RWPE1 (cell line): ENCODE measurements at places on chromosomes 1 and 21.

DNA sequence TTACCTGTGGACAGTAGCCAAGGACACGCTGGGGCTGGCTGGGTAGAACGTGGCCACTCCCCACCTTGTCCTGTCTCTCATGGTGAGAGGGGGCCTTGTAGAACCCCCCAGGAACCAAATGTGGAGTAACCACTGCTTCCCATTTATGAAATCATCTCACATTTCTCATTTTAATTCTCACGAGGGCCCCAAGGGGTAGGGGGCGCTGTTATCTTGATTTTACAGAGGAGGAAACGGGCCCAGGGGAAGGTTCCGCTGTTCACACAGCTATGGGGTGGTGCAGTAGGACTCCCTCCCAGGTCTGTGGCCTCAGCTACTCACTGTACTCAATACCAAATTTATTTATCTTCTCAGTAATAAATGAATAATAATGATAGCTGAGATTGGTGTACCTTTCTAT is 5.5 kb downstream of the SMPDL3B start:
- no peak for DNase-seq

GRCh38 chr1:54723985-54724384 is 8.3 kb downstream of the TTC4 start:
- no peak for DNase-seq

- no peak for DNase-seq
Observed at GRCh38 chr1:94651076-94651475, 109.5 kb upstream of the F3 start.

DNA sequence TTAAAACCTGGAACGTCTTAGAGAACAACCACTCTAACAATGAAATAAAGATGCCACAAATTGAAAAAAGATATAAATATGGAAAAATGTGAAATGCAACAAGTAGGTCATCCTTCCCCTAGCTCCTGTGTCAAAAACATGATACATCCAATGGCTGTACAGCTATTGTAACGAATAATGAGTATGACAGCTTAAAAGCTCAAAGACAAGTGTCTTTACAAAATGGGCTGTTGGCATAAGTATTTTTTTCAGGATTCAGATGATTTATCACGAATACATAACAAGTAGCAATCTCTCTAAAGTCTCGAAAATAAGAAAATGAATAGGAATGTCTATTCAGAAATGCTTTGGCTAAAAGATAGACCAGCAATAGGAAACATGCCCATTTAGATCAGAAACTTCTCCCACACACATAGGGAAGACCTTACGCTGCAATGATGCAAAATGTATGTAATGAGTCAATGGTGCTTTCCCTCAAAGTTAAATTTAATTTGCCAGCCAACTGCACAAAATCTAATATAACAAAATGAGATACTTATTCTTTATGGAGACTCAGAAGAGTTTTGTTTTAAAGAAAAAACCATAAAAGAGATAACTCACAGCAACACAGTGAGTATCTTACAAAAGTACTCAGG is 8.3 kb downstream of the TGFBR3 start:
- DNase-seq = no peak

DNA sequence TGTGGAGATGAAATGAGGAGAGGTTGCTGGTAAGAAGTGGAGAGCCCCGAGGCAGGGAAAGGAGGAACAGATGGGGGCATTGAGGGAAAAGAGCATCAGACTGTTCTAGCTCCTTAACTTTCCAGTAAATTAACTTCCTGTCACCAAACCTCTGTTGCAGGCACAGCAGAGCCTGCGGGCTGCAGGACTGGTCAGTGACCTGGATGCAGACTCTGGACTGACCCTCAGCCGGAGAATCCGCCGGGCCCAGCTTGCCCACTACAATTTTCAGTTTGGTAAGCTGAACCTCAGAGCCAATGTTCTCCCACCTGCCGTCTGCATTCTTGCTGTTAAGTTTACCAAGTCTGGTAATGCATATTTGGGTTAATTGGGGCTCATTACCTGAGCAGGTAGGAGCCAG is 2.5 kb upstream of the ECM1 start:
- DNase-seq = no peak

DNA sequence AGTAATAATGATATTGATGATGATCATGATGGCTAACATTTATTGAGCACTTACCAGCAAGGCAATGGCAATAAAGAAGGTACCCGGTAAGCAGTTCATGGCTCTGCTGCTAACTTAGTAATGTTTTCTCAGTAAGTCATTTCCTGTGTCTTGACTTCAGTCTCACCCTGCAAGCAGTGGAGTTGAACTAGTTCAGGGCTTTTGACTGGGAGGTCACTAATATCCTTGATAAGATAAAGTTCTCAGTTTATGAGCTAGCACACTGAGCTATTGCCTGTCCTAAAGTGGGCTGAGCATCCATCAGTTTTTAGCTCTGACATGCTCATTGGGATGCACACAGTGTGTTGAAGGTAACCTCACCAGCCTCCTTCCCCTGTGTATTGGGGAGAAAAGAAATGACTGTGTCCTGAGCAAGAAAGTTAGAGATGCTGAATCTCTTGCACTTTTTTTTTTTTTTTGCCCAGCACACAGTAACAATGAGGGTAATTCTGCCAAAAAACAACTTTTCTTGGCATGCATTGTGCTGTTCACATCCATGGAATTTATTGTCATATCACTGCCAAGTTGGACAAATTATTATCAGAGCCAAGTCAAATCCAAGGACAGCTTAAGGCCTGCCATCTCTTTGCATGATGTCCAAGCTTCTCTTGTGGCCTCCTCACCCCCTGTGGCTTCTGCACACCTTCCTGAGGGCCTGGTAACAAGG is 55.5 kb upstream of the GADD45A start:
- DNase-seq = no peak

GRCh38 chr1:157348538-157349480 is 203.5 kb downstream of the FCRL5 start:
- DNase-seq = no peak

GRCh38 chr1:151813271-151813977 is 8.2 kb upstream of the LINGO4 start:
- DNase-seq = no peak

DNA sequence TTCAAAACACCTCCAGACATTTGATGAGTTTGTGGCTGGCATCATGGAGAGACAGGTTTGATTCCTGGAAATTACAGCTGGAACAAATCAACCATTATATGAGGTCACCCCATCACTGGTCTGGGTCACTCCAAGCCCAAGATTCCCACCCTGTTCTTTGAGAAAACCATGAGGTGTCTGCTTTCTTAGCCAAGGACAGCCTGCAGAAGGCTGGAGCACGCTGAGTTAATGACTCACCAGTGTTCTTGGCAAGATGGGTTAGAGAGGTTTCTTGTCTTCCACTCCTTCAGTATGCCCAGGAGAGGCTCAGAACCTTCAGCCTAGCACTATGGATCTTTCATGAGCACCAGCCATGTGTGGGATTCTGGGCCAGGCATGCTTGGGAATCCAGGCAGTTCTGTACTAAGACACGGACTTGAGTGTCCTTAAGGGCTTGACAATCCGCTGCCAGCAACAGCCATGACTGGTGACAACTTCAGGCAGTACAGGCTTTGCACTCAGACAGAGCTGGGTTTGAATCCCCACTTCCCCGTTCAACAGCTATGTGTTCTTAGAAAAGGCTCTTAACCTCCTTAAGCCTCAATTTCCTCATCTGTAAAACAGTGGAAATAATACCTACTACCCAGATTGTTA is 43.9 kb downstream of the GRHL3 start:
- DNase-seq = peak; percentile 81

DNA sequence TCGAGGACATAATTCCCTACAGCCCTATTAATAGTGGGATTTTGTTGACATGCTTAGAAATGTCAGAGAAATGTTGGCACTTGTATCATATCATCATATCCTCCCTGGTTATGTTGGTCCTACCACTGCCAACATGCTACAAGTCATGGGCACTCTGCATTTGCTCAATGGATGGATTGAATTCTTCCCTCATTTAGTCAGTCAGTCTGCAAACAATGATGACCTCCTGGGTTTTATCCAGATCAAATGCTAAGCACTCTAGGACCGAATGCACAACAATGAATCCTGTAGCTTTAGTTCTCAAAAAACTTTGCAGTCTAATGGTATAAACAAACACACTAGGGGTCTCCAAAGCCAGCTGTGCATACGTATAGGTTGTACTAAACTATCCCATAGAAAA is 357.2 kb upstream of the DPYD start:
- no peak for DNase-seq

GRCh38 chr1:16967095-16967575 is 13.3 kb downstream of the MFAP2 start:
- no peak for DNase-seq

GRCh38 chr1:247906504-247907047 is 11.2 kb downstream of the OR2W3 start:
- peak; percentile 81 for DNase-seq

- no peak for DNase-seq
Observed at GRCh38 chr1:2567083-2567679, 11.0 kb downstream of the TNFRSF14 start.

GRCh38 chr1:79161077-79161476 is 154.5 kb upstream of the ADGRL4 start:
- DNase-seq = peak; percentile 2

DNA sequence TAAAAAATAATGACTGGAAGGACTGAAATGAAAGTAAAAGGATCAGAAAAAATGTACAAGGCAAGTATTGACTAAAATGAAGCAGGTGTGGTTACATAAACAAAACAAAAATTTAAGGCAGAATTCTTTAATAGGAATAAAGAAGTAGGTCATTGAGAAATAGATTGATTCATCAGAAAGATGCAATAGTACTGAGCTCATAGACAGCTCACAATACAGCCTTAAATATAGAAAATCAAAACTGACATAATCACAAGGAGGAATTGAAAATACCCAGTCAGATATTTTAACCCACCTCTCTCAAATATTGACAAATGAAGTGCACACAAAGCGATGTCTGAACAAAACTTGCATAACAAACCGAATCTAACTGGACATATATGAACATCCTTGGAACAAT is 366.8 kb upstream of the DPYD start:
- DNase-seq = no peak

DNA sequence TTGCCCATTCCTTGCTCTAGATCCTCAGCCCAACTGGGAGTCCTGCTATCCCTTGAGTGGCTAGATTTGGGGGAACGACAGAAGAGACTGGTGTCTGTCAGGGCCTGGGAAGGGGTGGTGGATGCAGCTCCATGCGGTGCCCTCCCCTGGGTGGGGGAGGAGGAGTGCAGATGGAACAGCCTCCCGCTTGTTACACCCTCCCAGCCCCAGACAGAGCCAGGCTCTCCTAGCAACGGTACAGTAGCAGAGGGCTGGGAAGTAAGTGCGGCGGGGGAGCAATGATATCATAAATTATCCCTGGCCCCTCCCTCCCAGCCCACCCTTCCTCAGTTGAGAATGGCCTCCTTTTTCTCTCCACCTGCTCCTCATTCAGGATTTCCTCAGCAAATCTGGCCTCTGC is 37.2 kb downstream of the RHBG start:
- DNase-seq = no peak

- DNase-seq = no peak
Observed at GRCh38 chr1:32806910-32807523, 10.1 kb downstream of the YARS1 start.

DNA sequence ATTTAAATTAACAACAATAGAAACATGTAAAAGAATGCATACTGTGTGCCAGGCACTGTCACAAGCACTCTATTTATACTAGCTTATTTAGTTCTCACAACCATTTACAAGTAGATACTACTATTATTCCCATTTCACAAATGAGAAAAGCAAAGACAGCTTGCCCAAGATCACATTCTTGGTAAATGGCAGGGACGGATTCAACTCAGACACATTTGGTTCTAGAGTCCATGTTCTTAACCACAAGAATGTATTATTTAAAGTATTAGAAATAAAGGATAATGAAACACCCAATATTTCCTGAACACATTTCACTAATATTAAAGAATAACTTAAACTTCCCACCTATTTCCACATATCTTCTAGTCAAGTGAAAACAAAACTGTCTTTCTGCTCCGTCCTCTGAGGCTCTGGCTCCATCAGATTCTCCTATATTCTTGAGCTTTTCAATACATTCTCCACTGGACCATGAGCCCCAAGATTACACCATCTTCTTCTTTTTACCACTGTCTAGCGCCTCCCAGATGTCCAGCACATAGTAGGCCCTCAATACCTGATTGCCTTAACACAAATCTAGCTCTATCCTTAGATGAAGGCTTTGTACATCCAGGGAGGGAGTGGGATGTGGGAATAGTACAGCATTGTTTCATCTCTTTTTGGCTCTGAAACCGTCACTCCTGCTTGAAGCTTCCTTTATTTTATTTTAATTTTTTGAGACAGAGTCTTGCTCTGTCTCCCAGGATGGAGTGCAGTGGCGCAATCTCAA is 29.3 kb downstream of the SOD1 start:
- no peak for DNase-seq

DNA sequence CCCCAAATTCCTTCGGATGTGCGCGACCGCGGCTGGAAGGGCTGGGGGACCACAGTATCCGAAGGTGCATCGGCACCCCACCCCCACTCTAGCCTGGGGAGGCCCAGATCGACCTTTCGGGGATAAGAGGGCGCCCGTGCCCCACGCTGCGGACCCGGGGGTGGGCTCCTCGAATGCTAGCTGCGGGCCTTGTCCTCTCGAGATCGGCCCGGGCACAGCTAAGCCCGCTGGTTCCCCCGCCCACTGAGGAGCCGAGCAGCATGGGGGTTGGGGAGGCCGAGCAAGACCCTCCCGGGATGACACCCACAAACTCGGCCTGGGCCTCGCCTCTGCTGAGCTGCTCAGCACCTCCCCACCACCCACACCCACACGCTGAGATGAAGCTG is 653 bp upstream of the IFFO2 start:
- DNase-seq = no peak

DNA sequence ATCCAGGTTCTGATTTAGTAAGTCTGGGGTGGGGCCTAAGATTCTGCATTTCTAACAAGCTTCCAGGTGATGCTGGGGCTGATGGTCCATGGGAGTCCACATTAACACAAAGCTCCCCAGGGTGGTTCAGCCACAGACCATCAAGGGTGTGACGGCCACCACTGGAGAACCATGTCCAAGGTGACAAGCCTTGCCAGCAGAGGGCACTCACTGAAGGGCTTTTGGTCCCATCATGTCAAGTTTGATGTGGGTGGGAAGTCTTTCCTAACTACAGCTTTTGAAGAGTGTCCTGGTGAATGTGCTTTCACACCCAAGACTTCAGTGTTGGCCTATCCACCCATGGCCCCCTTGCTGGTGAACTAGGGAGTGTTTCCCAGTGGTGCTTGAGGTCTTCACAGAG is 67.1 kb downstream of the UBE2T start:
- no peak for DNase-seq

DNA sequence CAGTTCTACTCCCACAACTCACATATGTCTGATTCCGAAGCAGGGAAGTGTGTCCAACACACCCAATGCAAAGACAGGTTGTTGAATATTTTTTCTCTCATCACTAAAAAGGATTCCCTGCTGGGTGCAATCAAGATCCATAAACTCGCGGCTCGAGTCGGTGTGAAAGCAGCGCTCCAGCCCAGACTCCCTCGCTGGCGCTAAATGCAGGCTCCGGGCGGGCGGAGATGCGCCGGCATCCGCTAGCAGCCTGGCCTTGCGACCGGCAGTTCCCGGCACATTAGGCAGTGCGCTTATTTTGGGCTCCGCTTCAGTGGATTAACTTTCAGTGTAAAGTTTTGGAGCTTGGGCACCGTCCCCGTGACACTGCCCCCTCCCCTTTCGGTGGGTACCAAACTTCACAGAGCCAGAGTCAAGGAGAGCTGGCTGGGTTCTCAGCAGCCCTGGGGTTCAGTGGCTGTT is 87.7 kb upstream of the POU3F1 start:
- DNase-seq = no peak
